NCI-H1417 treated with DMSO at 0.1 percent for 48 hours (cell line): ENCODE measurements at places on chromosomes 7 and 10.

GRCh38 chr7:48426966-48427555, 255.8 kb downstream of the ABCA13 start:
- DNase-seq = no peak

DNA sequence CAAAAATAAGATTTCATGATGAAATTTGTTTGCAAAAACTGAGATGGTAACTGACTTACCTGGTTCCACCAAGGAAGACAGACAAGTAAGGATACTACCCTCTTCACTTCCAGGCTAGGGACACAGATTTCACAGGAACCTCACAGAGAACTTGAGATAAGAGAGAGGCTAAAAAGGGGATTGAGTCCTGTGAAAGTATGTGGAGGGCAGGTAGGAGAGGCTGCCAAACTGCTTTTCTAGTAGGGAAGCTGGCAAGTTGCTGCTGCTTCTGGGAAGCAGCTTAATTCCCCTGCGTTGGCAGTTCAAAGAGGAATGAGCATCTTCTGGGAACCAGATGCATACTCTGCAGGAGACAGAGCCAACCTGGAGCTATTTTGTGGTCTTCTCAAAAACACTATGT, 841.6 kb downstream of the CCSER2 start:
- no peak for DNase-seq

DNA sequence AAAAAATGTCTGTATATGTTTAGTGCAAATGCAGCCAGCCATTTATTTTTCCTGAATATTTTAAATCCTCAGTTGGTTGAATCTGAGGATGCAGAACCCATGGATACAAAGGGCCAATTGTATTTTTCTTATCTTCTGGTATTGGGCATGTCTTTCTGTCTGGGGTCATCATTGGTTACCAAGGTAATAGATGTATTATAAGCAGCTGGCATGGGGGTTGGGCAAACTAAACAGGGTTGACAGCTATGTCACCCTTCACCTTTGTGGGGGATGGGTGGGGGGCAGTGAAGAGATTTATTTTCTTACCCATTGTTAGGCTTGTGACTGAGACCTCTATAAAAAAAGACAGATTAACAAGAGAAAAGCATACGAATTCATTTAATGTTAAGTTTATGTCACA, 38.8 kb downstream of the CDHR3 start:
- DNase-seq = no peak

DNA sequence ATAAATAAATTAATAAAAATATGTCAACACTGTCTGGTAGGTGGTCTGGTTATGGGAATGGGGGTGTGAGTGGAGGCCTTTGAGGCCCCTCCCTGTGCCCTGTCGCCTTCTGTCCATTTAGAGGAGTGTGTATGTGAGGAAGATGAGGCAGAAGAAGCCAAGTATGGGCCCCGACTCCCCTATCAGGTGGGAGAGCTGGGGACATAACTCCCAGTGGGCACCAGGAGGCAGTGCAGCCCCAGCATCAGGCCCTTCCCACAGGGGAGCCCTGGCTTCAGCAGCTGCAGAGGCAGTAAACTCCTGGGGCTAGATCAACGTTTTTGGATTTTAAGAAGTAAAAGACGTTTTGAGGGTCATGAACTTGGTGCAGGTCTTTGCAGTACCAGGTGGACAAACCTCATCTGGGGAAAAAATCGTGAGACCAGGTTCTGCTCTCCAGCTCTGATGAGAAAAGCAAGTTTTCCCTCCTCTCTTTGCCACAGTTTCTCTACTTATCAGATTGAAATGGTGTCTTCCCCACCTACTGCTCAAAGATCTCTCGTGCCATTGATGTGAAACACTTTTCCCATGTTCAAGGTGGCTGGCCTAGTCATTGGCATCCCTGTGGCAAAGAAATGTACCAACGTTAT, 167.8 kb upstream of the EEPD1 start:
- peak; percentile 32 for DNase-seq

GRCh38 chr10:35369049-35369611, 32.8 kb downstream of the CCNY start:
- DNase-seq = no peak

DNA sequence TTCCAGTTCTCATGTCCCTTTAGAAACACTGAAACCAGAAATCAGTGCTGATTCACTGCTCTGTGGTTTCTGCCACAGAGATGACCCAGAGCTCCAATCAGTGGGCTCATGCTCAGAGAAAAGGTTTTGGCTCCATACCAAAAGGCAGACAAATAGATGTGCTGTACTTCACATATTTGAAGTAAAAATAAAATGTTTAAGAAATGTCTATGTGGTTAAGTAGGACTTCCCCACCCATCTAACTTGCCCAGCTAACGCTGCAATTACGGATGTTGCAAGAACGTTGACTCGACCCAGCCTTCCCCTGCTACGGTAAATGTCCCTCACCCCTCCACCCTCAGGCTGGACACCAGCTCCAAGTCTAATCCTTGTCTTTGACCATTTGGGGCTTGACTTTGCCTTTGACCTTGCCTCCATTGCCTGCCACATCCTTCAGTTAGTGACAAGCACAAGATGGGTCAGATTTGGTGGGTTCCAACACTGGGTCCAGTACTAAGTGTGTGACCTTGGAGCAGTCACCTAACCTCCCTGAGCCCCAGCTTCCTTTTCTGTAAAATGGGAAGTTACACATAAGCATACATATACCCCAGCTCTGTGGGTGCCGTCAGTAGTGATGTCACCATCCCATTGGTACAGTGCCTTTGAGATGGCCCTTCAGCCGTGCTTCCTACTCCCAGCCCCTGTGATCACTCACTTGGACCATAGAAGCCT, 95.8 kb downstream of the CHST15 start:
- no peak for DNase-seq

DNA sequence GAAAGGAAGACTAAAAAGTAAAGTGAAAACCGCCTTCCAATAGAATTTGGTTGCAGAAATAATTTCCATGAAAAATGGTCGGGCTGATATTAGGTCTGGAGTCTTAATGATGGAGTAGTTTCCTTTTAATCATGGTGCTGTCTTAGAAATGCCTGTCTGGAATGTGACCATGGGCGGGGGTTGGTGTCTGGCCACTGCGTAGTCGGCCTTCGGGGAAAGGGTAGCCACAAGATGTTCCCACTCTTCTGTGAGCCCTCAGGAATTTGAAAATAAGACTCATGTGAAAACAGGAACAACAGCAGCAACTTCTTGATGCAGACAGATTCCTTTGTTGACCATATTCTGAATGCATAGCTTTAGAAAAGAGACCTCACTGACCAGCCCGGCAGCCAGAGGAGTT, 176.8 kb downstream of the KIAA1217 start:
- no peak for DNase-seq

GRCh38 chr7:111150709-111151108, 59.8 kb downstream of the LRRN3 start:
- no peak for DNase-seq

GRCh38 chr7:122682815-122683550, 15.9 kb downstream of the RNF133 start:
- DNase-seq = no peak

DNA sequence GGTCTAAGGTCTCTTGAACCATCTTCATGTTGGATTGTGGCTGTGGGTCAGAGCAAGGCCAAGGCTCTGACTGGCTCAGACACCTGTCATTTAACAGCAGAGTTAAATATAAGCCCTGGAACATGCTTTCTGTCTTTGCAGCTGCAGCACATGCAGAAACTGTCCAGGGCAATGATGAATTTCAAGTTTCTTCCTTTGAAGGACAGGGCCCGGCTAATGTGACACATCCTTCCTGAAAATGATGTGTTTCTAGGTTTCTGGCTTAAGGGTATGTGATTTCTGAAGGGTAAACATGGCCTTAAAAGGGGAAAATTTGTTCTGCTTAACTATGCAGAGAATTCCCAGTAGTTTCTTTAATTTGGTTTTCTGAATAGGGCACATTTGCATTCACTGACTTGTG, 34.0 kb upstream of the SLC35B4 start:
- no peak for DNase-seq

DNA sequence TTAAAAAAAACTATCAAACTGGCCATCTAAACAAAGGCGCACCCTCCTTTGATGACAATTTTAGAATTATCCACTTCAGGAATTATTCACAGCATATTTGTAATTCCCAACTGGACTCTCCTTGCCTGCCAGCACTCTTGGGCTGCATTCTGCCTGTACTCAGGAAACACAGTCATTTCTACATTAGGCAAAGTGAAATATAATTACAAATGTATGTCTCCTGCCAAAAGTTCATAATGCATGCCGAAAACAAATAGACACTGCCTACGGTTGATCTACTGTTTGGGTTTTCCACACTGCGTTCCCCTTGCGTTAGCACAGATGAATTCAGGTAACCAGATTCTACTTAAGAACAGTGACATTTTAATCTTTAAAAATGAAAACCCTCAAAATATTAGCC, 1.9 kb downstream of the HGF start:
- DNase-seq = no peak

DNA sequence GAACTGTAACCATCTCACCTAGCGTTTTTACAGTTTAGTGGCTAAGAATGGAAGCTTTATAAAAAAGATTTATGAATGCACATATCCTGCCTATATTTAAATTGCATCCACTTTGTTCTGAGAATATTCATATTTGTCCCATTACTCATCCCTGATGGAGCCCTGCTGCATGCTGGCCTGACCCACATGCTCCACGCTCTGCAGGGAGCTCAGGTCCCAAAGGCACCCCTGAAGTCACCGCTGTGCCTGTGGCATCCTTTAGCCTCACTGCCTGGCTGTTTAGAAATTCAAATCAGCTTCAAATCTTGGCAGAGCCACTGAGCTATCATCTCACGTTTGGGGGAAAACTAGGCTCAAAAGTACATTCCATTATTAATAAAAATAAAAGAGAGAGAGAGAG, 24.4 kb downstream of the C10orf90 start:
- no peak for DNase-seq

- DNase-seq = no peak
Measured at GRCh38 chr10:129769381-129770116, 194.5 kb downstream of the EBF3 start.

DNA sequence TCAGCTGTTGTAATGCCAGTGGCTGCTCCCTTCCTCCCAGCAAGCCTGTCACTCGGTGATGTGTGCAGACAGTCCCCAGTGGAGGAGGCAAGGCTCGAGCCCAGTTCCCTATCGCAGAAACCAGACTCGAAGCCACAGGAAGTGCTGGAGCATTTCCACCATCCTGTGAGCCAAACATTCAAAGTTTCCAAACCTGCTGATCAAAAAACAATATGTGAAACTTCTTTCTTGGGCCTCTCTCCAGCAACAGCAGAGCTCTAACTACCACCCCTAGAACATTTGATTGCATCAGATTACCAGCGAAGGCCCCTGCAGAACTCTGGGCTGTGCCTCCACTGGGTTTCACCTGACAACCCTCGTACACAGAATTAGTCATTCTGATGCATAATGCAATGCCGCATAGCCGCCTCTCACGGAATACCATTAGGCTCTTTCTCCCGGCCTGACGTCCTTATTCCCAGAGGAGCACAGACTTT, 94.0 kb downstream of the ELMO1 start:
- DNase-seq = no peak

- no peak for DNase-seq
Measured at GRCh38 chr10:79329529-79329928, 17.7 kb upstream of the PPIF start.
